Breast epithelium (tissue), 4 donors: ENCODE measurements at places on chromosomes 6 and 20. TPM values are rescaled to one million over a fixed set of nuclear protein-coding genes. Genes with fewer than 3 reads are reported as not detected.
A peak's percentile ranks its signal among the peaks of the same experiment; 100 is the strongest.

The RTEL1 gene
- 15.1 TPM for total RNA-seq

The KIF13A gene
- 40.0 TPM for total RNA-seq

- no peaks in the 10 kb centered on the region for H3K27me3 ChIP-seq
- peak; percentile 86 for DNase-seq
- H3K4me3 ChIP-seq: no peak overlapping the region
- no peaks in the 10 kb centered on the region for H3K36me3 ChIP-seq
- peak overlapping the region; percentile 58 for H3K27ac ChIP-seq
- no peaks in the 10 kb centered on the region for H3K4me1 ChIP-seq
Measured at GRCh38 chr20:33653900-33654596, 8.1 kb upstream of the C20orf144 start.

GRCh38 chr20:59945175-59945574 is 5.0 kb downstream of the FAM217B start:
- H3K36me3 ChIP-seq: no peaks in the 10 kb centered on the region
- H3K27me3 ChIP-seq: no peaks in the 10 kb centered on the region
- H3K4me1 ChIP-seq: peaks cover 8% of the 10 kb centered on the region
- no peak overlapping the region for H3K27ac ChIP-seq
- DNase-seq: no peak

DNA sequence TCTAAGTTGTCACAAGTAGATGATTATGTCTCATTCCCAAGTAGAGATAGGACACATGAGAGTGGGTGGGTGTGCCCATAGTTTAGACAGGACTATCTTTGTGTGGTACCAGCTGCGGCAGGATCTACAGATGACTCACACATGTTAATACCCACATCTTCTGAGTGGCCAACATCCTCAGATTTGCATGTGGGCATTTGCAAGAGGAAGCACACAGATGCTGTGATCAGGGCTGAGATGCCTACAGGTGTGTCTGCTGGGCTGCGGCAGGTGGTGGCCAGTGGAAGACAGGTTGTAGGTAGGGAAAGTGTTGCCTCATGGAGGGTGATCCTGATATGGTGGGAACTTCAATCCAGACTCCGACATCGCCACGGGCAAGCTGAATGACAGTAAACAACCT is 50.8 kb downstream of the UTRN start:
- no peaks in the 10 kb centered on the region for H3K36me3 ChIP-seq
- H3K4me1 ChIP-seq: no peaks in the 10 kb centered on the region
- DNase-seq: no peak
- no peak overlapping the region for H3K4me3 ChIP-seq
